Hippocampal formation (tissue), 2 donors: ENCODE measurements at places on chromosomes 5 and 9.

- no peak for DNase-seq
These were observed 228.7 kb downstream of the TUSC1 start for GRCh38 chr9:25449503-25449902.

DNA sequence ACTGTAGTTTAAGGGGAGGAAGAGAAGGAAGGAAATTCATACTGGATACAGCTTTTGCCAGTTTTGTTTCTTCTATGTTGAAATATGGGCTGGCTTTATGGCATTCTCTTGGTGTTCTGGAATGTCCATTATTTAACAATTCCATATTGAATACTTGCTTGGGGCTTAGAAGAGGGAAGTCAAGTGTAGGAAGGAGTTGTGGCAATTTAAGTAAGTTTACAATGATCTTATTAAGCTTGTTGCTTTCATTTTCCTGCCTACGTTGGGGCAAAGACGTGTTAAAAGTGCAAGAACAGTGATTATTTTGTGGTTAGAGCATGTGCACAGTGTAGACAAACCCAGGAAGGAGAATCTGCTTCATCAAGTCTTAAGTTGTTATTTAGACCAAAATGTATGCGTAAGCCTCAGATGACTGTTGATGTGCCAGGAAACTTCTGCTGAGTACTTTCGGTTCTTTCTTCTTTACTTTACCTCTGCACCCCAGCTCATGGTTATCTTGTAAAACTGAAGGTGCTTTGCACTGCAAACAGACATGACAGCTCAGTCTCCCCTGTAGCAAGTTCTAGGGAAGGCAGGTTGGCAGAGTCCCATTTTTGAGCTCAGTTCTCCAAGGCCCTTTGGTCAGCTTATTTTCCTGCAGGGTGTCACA is 75.8 kb downstream of the F2RL2 start:
- DNase-seq: no peak

DNA sequence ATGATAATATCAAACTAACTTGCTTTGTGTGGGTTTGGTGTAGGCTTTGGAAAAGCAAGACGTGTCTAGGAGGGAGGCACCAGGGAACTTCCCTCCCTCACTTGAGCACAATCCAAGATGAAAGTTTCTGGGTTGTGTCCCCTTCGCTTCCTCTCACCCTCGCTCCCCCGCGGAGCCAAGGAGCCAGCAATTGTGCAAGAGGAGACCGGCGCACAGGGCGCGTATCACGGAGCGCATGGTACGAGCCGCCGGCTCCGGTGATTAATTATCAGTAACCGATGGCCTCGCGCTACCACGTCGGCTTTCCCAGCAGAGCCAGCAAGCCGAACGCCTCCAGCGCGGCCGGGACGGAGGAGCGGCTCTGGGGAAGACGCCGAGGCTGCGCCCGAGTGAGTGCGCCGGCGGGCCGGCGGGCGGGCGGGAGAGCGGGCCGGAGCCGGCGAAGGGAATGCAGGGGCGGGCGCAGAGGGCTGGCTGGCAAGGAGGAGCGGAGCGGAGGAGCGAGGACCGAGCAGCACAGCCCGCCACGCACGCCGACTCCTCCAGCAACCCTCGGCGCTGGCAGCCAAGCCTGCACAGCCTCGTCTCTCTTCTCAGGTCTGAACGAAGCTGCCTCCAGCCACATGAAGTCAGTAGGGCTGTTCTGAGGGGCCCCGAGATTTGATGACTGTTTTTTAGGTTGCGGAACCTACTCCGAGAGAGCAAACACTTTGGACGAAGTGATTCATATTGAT is 143.6 kb downstream of the BNC2 start:
- DNase-seq: peak; percentile 23

DNA sequence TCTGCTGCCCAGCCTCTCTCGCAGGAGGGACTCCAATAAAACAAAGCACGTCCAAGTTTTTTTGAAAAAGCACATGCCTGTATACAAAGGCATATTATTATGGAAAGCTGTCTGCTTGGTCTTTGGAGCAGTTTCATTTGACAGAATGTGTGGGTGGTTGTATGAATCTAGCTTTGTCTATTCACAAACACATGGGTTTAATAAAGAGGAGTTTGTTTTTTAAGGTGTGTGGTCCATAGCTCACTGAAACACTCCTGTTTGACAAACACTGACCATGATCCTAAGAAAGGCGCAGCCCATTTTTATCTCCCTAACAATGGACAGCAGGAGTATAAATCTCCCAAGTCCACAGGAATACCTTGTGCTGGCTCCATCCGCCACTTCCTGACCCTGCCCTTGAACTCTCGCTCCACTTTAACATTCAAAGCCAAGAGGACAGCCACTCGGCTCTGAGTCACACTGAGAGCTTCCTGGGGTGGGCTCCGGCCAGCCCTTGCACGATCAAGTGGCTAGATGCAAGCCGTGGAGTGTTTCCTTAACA is 371.9 kb downstream of the EBF1 start:
- DNase-seq: no peak

DNA sequence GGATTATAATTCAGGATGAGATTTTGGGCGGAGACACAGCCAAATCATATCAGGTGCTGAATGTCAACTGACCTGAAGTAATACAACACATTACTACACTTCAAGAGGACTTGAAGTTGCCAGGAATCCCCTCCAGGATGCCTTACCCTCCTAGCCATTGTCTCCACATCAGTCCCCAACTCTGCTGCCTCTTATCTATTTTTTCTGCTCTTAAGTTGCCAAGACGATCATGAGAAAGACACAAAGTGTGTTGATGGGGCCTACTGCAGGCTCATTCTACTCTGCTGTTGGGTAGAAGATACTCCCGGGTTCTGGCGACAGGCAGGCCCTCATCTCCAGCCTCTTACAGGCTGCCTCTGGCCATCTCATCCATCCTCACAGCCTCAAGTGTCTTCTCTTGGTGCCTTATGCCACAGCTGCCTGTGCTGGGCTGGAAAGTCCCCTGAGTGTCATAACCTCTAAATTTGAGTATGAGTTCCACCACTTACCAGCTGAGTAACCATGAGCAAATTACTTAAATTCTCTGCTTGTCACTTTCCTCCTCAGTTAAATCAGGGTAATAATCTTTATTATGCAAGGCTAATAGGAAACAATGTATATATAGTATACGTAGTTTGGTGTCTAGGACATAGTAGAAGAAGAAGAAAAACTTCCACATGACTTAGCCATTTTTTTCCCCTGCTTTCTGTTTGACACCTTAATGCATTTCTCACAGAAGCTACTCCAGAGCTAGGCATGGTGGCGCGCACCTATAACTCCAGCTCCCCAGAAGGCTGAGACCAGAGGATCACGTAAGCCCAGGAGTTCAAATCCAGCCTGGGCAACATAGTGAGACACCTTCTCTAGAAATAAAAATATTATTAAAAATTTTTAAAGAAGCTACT is 73.0 kb upstream of the SNX2 start:
- DNase-seq: no peak

DNA sequence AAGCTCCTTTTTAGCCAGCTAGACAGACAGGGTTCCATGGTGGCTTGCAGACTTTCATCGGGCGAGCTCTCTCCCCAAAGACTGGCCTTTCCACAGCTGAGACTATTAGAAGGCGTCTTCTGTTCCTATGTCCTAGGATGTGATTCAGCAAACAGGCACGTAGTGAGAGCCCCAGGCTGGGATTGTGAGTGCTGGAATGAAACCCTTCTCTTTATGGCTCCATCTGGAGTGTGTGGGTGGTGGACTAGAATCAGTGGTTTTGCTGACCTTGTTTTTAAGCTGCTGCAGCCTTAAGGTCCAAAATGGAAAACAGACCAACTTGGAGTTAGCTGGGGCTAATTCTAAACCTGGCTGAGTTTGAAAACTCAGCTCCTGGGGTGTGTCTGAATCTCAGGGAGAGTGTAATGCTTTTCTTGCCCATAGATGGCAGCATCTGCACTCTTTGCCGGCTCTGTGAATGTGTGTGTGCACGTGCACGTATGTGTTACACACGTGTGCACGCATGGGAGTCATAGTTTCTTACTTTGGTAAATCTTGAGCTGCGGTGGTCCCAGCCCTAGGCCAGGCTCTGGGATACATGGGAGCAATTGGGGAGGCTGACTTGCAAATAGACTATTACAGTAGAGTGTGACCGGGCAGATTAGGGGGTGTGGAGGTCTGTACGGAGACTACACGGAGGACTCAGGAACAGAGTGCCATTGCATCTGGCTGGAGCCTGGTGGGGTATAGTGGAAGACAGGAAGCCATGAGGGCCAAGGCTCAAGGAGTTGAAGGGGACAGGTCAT is 10.7 kb downstream of the GSN start:
- DNase-seq: peak; percentile 48

DNA sequence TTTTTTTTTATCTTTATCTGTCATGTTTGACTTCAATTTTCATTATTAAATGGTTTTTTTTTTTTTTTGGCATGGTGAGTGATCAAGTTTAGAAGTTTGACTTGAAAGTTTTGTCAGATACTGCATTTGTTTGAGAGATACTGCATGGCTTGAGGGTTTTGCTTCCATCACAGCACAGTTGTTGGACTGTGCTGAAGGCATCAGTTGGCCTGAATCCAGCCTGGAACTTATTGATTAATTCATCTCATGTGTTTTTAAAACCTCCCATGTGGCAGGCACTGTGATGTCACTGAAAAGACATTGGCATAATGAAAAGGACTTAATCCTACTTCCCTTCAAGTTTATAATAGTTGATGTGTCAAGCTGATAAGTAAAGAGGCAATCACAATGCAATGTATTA is 128.4 kb downstream of the FGF10 start:
- no peak for DNase-seq

DNA sequence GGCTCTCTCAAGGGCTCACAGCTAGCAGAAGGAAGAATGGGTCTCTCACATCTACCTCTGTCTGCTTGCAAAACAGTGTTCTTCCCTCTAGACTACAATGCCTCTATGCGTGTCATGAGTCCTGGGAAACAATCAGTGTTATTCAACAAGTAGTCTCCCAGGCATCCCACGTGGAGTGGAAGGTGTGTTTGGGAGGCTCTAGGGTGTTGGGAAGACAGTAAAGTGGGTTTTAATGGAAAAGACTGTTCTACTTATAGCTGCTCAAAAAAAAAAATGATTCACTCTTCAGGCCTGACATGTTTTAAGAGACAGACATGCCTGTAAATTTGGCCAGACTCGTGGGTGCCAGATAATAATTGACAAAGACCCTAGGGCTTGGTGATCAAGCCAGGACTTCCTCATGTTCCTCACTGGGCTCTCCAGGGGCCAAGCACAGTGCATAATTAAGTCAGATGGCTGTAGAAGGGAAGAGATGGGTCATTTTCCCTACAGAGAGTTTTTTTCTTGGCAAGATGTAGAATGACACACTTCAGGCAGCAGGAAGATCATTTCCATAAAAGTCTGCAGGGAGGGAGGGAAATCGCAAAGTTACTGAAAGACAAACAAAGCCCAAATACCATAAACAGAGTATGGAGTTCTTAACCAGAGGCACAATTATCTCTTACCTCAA is 246.4 kb downstream of the ACTL7B start:
- DNase-seq: no peak

DNA sequence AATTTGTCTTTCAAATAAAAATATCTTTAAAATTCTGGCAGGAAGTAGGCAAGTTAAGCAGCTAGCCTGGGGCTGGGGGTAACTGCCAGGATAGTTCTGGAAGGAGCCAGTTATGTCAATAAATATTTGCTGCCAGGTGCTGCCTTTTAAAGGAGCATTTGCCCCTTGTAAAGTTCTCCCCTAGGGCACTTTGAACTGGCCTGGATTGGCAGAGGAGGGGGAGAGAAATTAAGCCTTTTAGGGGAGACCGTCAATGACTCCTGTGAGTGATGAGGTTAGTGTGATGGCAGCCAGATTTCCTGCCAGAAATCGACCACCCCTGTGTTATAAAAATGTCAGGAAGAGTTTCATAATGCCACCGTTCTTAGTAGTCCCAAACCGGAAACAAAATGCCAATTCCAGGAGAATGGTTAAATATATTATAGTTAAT is 89.8 kb upstream of the ELL2 start:
- no peak for DNase-seq

- DNase-seq: no peak
These were observed 5.8 kb upstream of the SNAPC3 start for GRCh38 chr9:15416880-15417279.

GRCh38 chr5:36058776-36059175 is 7.9 kb downstream of the UGT3A2 start:
- DNase-seq: no peak

GRCh38 chr5:174667526-174667925 is 56.9 kb upstream of the MSX2 start:
- no peak for DNase-seq

DNA sequence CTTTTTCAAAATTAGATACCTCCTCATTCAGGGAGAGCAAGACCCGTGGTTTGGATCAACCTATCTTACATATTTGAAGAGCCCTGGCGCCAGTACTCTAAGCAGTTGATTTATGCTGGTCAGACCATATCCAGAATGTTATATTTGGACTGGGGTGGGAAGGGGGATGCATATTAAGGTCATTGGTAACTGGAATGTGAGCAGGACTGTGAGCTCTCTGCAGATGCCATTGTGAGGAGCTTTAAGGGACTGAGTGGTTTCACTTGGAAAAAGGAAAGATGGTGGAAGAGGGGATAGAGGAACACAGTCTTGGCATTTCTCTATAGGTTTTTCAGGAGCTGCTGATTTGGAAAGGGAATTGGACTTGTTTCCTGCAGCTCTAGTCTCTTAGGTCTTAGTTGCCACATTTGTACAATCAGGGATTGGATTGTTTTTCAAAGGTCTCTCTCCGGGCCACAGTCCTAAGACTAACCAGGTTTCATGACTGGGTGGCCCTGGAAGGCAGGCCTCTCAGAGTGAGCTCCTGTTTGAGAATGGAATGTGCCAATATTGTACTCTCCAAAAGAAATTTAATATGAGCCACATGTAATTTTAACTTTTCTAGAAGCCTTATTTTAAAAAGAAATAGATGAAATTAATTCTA is 25.8 kb upstream of the F2R start:
- DNase-seq: no peak

- DNase-seq: no peak
These were observed 33.3 kb upstream of the DAPK1 start for GRCh38 chr9:87464110-87464991.

- DNase-seq: no peak
These were observed 14.6 kb upstream of the RNU6ATAC start for GRCh38 chr9:134178768-134179551.

- no peak for DNase-seq
These were observed 75.2 kb downstream of the NTRK2 start for GRCh38 chr9:84744726-84745125.

DNA sequence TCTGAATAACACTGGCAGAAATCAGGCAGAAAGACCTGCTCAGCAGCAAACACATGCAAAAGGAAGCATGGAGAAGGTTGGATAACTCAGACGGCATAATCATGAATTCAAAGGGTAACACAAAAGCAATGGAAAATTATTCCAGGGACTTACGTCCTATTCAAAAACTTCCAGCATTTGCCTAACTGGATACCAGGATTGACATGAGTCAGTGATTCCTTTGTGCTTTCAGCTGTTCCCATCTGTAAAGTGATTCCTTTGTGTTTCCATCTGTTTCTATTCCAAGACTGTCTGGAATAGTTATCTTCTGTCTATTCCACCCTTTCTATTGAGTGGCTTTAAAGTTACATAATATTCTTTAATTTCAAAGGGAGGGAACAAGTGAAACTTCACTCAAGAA is 1361.7 kb upstream of the CDH9 start:
- DNase-seq: no peak

DNA sequence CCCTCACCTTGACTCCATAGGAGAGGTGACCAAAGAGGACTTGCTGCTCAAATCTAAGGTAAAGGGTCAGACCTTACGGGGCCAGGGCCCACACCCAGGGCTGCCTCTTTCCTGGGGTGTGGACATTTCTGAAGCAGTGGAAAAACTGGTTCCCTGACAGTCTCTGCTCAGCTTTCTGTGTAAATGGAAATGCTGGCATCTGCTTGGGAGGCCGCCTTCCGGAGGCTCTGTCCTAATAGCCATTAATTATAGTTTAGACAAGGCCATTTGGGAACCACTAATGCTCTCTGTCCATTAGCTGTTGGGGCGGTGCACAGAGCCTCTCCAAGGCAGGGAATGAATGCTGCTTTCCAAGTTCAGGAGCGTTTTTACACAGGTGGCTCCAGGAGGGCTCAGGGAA is 17.3 kb downstream of the USP20 start:
- no peak for DNase-seq
